Left ventricle myocardium superior (tissue), 1 donor: ENCODE measurements at places on chromosomes 12 and 14.

GRCh38 chr12:117165342-117165741, 24.9 kb downstream of the FBXO21 start:
- DNase-seq, result no peak

GRCh38 chr12:78157199-78157598, 326.5 kb downstream of the NAV3 start:
- DNase-seq, result no peak

DNA sequence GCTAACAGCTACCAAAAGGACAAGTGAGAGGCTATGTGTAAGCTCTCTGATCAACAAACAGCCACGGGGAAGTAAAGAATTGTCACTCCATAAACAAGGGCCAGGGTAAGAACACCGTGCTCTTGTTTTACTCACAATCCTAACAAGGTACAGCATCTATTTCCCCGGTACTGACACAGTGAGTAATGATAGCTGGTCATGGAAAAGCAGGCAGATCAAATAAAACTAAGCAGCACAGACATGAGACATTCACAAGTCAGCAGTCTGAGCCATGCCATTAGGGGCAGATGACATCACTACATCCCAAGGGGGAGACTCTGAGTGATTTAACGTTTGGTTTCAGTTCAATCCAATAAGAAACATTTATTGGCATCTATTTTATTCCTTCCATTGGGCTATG, 54.4 kb downstream of the ARL6IP4 start:
- DNase-seq, result no peak

GRCh38 chr14:75884198-75884611, 97.6 kb downstream of the TGFB3 start:
- no peak for DNase-seq

- no peak for DNase-seq
These were observed 396.2 kb downstream of the CCDC91 start for GRCh38 chr12:28586481-28586880.

- DNase-seq, result peak; percentile 42
These were observed 49.5 kb downstream of the KLHL28 start for GRCh38 chr14:44912041-44912869.

DNA sequence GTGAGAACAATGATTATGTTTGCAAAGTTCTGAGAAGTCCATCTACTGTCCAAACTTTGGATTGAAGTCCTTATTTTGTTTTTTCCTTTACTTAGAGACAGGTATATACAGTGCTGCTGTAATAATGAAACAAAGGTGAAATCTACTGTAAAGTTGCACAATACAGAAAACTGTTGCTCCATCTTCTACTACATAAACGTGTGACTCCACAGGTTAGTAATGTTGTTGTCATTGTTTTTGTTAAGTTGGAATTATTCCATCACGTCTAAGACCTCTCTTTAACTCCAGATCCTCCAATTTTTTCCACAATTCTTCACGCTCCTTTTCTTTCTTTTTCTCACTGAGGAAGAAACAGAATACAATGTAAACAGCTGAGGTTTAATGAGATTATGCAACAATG, 57.0 kb upstream of the GPHB5 start:
- DNase-seq, result no peak

DNA sequence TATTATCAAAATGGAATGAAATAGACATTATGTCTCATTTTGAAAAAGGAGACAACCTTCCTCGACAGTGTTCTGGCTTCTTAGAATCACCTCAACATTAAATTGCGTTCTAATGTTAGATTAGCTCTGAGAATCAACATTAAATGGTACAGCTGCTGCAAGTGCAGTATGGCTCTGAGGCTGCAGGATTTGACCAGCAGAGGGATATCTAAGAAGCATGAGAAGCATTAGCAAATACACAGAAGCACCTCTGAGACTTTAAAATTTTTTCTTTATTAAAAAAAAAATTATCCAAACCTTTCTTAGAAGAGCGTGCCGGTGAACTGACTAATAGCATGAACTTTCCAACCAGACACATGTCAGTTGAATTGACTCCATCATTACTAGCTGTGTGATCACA, 253.4 kb upstream of the LRIG3 start:
- no peak for DNase-seq

DNA sequence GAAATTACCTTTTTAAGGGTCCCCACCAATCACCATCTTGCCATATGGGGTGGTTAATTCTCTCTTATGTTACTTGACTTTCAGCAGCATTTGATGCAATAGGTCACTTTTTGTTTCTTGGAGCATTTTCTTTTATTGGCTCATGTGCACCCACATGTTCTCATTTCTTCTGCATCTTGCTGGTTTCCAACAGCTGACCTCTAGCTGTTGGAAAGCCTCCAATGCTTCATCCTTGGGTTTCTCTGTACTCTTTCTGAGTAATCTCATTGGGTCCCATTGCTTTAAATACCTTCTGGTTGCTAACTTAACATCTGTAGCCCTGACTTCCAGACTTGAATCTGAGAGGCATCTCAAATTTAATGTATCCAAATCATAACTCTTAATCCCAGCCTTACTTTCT, 116.8 kb downstream of the CRADD start:
- no peak for DNase-seq

GRCh38 chr14:65927931-65928356, 515.4 kb downstream of the FUT8 start:
- no peak for DNase-seq

GRCh38 chr14:103189481-103190470, 66.5 kb downstream of the TNFAIP2 start:
- DNase-seq, result no peak

- DNase-seq, result no peak
These were observed 21.3 kb downstream of the ACTN1 start for GRCh38 chr14:68957775-68958174.

DNA sequence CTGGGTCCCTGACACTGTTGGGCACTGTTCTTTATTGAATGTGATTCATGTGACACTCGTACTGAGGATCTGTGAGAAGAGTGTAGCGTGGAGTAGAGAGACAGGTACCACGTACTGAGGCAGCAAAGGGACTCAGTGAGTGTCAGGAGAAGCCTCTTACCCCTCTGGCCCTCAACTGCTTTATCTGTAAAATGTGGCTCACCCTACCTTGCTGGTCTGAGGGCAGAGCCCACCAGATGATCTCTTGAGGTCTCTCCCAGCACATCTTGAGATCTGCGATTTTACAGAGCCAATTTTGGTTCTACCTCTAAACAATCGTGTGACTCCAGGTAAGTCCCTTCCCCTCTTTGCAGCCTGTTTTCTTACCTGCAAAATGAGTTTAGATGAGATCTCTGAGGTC, 3.1 kb downstream of the CEBPE start:
- no peak for DNase-seq

GRCh38 chr12:10243818-10244520, 31.3 kb downstream of the GABARAPL1 start:
- DNase-seq, result no peak

GRCh38 chr14:104770851-104771272, 17.9 kb downstream of the SIVA1 start:
- DNase-seq, result no peak

GRCh38 chr12:108907839-108908351, 28.0 kb downstream of the DAO start:
- no peak for DNase-seq

- DNase-seq, result no peak
These were observed 17.5 kb downstream of the NIN start for GRCh38 chr14:50813544-50813863.

GRCh38 chr12:26271889-26272492, 76.6 kb downstream of the SSPN start:
- peak; percentile 90 for DNase-seq

DNA sequence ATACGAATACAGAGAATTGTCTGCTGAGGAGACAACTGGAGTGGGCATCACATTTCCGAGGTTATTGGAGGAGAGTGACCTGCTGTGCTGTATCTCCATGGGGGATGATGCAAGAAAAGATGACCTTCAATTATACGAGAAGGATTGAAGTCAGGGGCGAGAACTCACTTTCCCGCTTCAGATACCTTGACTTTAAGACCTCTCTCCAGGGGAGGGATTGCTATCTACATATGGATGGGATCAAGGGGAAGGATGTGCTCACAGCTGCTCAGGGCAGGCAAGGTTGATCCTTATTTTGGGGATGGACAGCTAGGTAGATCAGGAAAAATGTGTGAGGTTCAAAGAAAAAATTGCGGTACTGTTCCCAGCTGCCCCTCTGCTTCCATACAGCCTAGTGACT, 24.4 kb downstream of the NEUROD4 start:
- no peak for DNase-seq

GRCh38 chr12:9345171-9345570, 137.0 kb upstream of the PZP start:
- no peak for DNase-seq

- no peak for DNase-seq
These were observed 123.7 kb downstream of the PIWIL1 start for GRCh38 chr12:130461447-130461815.

DNA sequence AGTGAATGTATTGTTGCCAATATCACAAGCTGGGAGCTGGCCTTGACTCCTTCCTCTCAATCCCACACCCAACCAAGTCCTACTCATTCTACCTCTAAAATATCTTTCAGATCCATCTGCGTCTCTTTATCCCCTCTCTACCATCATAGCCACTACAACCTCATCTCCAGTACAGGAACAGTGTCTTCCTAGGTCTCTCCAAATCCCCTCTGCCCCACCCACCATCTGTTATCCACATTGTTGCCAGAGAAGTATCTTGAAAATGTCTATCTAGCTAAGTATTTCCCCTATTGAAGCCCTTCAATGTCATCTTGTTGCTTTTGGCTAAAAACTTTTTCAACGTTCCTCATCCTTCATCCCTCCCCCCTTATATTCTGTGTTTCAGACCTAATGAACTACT, 244.7 kb downstream of the C12orf75 start:
- no peak for DNase-seq

DNA sequence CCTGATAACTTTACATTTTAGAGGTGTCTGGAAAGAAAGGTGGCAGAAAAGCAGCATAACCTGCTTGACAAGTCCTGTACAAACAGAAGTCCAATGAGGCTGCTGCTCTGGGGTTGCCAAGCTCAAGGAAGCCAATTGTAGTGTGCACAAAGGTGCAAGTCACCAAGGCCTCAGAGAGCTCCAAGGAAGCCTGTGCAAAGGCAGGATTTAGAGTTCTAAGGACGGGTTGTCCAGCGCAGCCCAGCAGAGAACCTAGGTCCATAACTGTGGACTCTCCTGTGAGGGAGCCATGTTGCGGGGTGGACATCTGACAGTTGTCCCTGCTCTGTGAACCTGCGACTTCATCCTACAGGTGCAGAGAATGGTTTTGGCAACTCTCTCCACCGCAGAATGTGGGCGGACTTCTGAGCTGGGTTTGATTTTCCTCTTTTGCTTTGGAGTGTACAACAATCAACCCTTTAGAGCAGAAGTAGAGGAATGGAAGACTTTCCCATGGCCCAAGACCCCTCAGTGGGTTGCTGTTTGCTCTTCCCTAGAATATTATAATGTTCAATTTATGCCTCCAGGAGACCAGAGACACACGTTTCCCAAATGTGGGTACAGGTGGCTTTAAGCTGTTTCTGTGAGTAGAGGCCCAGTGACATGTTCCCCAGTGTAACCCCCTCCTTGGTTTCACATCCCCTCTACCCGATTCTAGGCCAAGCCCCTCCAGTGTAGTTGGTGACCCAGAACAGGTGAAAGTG, 81.0 kb downstream of the ETV6 start:
- no peak for DNase-seq

DNA sequence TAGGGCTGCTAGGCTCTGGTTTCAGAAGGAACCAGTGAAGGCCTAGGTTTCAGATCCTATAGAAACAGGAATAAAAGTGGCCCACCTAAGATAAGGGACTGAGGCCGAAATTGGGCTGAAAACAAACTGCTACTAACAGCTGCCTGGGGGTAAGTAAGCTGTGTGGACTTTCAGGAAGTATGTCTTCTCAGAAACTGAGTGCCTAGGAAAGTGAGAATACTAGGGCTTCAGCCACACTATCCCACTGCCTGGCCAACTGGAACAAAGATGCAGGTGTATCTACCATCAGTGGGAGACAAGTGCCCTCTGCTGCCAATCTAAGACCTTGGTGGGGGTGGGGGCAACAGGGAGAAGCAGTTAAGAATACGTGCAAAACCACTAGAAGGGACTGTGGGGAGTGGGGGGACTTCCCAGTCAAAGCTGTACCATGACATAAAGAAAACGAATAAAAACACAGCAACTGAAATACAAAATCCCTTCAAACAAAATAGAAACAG, 82.5 kb downstream of the MED13L start:
- DNase-seq, result no peak

- peak; percentile 70 for DNase-seq
These were observed at the start of gene LRCOL1 for GRCh38 chr12:132610051-132610759. TSS of gene LRCOL1 (minus strand) at chr12:132610582. CDS start at chr12:132606251, 4,331 bp downstream.

- DNase-seq, result no peak
These were observed 173.2 kb upstream of the GRIP1 start for GRCh38 chr12:66852091-66852490.

- no peak for DNase-seq
These were observed 3.2 kb downstream of the SERPINA9 start for GRCh38 chr14:94472842-94473241.

GRCh38 chr14:101845896-101846295, 84.4 kb downstream of the PPP2R5C start:
- DNase-seq, result peak; percentile 42

- no peak for DNase-seq
These were observed 56.5 kb downstream of the KDM2B start for GRCh38 chr12:121524196-121524916.

GRCh38 chr12:57874166-57875108, 27.9 kb upstream of the CTDSP2 start:
- DNase-seq, result no peak

DNA sequence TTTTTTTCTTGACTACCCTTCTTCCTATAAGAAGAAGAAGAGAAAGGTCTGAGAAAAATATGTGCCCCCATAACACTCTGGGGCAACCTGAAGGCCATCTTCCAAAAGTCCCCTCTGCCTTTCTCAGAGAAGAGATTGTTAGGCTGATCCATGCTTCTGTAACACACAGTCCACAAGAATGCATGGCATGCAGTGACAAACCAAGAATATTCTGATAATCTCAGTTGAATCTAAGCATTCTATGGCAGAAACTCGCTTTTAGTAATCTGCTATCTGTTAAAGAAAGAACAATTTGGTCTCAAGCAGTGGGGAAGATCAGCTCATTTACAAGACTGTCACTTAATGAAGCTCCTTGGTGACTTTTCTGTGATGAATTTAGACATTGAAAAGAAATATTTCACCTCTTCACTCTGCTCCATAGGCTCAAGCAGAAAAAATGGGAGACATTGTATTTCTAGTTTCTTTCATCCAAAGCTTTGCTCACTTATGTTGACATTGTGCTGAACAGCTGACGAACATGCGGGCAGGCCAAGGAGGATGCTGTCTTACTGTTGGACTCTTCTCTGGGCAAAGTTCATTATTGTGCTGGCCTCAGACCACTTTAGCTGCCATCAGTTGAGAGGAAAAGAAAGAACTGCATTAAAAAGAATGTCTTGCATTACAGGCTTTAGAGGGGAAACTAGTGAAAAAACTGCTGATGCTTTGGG, 957.1 kb downstream of the DIO2 start:
- DNase-seq, result no peak

DNA sequence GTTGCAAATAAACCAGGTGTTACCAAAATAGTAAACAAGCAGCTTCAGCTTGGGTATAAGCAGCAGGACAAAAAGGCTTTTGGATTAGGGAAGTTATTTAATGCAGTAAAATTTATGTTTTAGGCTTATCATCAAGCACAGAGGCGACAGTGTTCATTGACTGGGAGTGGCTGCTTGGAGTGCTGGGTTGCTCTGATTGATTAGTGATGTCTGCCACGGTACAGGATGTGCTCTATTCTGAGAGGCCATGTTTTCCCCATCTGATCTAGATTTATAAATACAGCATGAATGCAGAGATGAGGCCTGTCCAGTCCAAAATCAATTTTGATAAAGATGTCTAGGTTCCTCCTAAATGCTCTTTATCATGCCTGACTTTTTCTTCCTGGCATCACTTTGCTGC, 83.5 kb downstream of the MAP1LC3B2 start:
- DNase-seq, result no peak
